ENCODE measurements at places on chromosomes 2 and 18. TPM values are rescaled to one million over a fixed set of nuclear protein-coding genes. Genes with fewer than 3 reads are reported as not detected.

Gene COPS7B
- total RNA-seq: 47.5 TPM

Gene CYP1B1
- total RNA-seq: 2.3 TPM

Gene YIPF4
- 29.2 TPM for total RNA-seq

Gene EIF4E2
- total RNA-seq: 76.7 TPM

Gene MBD2
- total RNA-seq: 122 TPM

Gene SGPP2
- total RNA-seq: 0.11 TPM

Gene PTPRM
- total RNA-seq: 0.76 TPM

Gene SPHKAP
- not detected for total RNA-seq

Gene FRZB
- not detected for total RNA-seq

- DNase-seq: peak; percentile 54
Measured at GRCh38 chr18:57437766-57438671, 2.8 kb downstream of the ONECUT2 start.

GRCh38 chr2:102892698-102893310 lies 131.0 kb downstream of the TMEM182 start:
- no peak for DNase-seq

GRCh38 chr2:106706283-106706682 lies 179.7 kb downstream of the ST6GAL2 start:
- DNase-seq: no peak

DNA sequence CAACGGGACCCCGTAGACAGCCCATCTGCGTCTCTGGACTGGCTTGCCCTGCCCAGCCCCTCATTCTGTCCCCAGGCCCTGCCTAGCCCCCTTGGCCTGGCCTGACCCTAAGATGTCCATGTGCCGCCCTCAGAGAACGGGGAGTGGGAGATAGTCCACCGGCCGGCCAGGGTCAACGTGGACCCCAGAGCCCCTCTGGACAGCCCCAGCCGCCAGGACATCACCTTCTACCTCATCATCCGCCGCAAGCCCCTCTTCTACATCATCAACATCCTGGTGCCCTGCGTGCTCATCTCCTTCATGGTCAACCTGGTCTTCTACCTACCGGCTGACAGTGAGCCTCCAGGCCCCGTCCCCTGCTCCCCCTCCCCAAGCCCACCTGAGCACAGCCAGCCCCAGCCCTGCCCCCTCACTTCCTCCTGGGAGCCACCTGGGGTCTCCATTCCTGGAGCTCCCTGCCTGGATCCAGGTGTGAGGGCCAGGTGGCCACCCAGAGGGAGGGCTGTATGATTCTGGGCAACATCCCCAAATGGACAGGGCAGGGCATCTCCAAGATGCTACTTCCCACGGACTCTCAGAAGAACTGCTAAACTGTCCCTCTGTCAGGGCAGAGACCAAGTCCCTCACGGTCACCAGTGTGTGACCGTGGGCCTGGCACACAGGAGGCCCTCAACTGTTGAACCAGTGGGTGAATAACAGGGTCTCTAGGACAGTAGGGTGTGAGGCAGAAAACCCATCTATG lies 4.0 kb downstream of the CHRND start:
- DNase-seq: no peak

DNA sequence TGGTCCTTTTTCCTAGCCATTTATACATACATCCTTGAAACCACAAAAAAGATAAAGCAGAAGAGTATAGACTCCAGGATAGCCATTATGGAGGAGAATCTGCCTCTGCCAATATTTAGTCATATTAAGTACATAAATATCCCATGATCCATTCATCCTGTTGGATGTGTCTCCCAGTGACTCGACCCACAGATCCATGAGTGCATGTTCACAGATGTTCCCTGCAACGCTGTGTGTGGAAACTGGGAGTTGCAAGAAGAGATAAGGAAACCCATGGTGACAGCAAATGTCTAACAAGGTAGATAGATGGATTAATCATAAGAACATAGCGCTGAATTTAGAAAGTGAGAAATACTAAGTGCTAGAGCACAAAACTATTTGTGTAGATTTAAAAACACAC lies 34.5 kb downstream of the STK39 start:
- no peak for DNase-seq

- no peak for DNase-seq
Measured at GRCh38 chr2:146665800-146666199, 1179.0 kb upstream of the ACVR2A start.

DNA sequence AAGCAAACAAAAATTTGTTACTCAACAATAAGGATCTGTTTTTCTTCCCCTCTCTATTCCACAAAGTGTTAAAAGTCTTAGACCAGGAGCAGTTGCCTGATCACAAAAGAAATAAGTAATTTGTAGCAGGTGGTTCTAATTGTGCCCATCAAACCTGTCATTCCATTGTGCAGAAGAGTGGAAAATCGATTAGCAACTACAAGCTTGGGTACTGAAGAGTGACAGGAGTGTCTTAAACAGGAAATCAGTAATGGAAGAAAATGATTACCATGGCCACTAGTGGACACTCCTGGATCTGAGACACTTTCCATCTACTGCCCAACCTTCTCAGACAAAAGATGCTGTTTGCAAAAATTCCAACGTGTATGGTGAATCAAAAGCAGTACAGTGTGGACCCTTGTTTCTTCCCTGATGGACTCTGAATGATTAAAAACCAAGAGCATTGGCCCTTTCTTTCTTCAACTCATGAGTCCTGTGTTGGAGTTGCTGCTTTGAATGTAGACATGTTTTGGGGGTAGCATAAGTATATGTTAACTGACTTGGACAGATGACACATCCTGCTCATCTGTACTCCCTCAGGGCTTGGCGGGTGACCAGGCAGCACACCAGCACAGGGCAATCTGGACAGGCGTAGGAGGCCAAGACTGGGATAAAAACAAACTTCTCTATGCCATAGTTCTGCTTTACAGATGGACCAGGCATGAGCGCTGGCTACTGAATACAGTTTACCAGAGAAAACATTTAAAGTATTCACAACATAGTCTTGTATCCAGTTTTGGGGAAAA lies 51.9 kb downstream of the PLA2R1 start:
- no peak for DNase-seq

DNA sequence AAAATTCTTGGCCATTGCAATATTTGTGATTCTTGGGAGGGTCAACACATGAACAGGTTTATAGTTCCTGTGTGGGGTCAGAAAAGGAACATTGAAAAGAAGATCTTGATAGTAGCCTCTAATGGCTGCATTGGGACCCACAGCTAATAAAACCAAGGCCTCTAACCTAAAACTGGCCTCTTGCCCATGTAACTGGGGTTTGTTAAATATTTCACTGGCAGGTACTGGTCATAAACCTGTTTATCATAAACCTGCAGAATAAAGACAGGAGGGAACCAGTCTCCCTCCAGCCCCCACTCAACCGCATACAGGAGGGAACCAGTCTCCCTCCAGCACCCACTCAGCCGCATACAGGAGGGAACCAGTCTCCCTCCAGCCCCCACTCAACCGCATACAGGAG lies 125.3 kb downstream of the PXDN start:
- DNase-seq: no peak

DNA sequence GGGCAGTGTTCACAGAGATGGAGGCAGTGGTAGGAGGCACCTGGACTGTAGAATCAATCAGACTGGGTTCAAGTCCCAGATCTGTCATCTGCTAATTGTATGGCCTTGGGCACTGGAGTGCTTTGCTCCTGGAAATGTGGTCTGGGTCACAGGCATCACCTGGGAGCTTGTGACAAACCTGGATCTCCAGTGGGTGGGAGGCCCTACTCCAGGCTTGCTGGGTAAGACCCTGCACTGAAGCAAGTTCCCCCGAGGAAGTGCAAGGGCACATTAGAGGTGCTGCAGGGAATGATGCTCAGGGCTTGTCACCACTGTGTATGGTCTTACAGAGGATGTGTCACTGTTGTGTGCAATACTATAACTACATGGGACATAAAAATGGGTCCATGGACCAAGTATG lies 220.5 kb upstream of the ID2 start:
- no peak for DNase-seq

GRCh38 chr2:63060472-63060991 lies 9.9 kb downstream of the OTX1 start:
- DNase-seq: no peak

GRCh38 chr18:27582760-27583412 lies 397.8 kb upstream of the CHST9 start:
- DNase-seq: no peak

DNA sequence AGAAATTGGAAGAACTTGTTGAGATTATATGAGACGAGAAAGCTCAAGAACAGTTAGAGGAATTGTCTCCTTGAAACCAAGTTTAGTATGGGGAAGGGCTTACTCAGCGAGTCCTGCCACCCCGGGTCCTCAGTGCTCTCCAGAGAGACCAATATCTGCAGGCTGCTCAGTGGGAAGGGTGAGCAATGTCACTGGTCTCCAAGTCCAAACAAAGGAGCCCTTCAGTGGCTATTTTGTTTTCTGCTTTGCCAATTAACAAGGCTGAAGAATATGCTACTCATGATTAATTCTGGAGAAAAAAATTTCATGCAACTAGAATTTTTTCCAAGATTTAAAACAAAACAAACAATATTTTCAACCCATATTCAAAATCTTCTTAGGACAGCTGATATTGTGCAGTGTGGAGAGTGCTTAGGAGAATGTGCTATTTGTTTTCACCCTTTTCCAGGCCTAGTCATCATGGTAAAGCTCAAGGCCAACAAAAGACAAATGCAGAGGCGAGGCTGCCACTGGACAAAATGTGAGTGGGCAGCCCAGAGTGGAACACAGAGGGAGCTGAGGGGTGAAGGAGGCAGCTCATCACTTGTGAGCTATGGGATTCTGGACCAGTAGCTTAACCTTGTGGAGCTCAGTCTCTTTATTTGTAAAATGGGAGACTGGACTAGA lies 83.8 kb upstream of the TMEM17 start:
- DNase-seq: no peak

DNA sequence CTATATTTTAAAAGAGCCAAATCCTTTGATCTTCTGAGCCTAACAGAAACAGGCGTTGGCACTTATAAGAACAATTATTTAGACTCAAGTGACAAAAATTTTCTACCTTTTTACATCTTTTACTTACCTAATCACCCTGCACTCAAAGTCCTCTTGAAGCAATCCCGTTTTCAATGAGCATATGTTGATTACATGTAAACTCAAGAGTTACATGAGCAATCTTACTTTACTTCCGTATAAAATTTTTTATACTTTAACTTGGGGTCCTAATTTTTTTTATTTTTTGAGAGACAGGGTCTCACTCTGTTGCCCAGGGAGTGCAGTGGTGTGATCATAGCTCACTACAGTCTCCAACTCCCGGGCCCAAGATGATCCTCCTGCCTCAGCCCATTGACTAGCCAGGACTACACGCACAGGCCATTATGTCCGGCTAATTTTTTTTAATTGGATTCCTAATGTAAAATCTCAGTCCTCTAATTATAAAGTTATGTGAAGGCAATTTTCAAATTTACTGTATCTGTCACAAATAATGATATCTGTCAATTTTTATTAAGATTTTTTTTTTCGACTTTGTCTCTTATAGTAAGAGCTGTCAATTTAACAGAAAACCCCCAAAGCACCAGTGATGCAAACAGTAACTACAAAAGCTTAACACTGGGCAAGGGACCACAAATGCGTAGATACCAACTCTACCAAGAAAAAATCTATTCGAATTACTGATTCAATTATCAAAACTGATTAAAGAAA lies 19.1 kb upstream of the STPG4 start:
- DNase-seq: no peak

- peak; percentile 84 for DNase-seq
Measured at GRCh38 chr2:182715892-182716649, at the start of gene DNAJC10. TSS of gene DNAJC10 (plus strand) at chr2:182716257. CDS start at chr2:182718087, 1,830 bp downstream.

DNA sequence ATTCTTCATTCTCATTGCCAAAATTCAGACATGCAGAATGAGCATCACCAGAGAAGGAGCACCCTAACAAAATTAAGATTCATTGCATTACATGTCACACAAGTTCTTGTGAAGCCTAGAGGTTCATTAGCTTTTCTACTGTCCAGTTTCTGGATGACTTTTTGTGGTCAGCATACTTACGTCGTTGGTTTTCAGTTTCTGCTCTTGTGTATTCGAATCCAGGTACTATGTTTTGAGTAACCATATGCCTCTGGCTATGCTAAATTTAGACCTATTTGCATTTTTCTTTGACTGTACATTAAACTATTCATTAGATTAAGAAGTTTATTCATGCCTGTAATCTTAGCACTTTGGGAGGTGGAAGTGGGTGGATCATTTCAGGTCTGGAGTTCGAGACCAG lies 251.3 kb downstream of the PARD3B start:
- no peak for DNase-seq

Measured in activated CD8-positive, alpha-beta T cell treated with anti-CD3 and anti-CD28 coated beads, Interleukin-2, amount 10 ng/mL, durations not matched to agents 7 days and 5 days (primary cell).